ENCODE measurements at places on chromosomes 13 and 19.
A peak's percentile ranks its signal among the peaks of the same experiment; 100 is the strongest.

DNA sequence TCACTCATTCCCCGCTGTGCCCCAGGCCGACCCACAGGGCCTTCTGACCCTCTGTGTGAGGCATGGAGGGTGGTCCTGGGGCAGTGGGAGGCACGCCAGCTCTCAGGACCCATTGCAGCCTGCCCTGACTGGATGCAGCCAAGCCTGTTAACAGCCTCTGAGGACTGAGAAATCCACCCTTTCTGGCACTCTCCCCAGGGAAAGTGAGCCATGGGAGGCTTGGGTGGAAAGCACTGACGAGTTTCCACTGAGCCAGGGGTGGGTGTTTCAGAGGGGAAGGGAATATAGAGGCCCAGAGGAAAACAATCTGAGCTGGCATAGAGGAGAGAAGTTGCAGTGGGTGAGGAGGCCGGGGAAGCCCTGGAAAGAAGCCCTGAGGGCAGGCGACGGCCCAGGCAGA lies 30.6 kb upstream of the SLC7A10 start:
- DNase-seq = no peak

DNA sequence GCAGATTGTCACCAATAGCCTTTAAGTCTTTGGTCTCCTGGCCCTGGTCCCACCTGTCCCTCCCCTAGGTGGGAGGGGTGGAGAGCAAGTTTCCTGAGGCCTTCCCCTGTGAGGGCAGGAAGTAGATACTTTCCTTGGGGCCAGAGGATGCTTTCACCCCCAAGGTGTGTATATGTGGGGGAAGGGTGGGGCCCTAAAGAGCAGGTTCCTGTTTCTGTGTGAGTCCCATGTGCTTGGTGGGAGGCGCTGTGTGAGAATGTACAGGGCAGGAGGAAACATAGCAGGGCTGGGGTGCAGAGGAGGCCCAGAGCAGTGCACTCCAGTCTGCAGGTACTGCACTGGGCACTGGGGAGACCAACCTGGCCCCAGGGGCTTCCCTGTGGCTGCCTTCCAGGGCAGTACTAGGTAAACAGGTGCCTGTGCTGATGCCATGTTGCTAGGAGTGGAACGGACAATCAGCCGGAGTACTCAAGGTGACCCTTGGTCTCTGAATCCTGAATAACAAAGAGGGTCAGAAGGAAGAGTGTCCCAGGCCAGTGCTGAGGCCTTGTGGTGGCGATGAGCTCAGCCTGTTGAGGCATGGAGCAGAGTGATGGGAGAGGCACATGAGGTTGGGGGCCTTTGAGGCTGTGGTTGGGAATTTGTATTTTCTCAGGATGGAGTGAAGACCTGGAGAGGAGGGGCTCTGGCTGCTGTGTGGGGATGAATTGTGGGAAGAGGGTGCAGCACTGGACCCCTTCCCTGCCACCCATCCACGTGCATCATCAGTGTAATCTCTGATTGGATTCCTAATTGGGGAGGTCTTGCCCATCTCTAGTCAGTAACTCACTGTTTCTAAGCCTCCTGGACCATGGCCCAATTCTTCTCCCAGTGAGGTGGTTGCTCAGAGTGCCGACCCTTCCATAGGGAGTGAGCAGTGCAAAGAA lies 5.1 kb downstream of the EGLN2 start:
- peak; percentile 68 for DNase-seq

GRCh38 chr13:89862691-89863036 lies 1484.8 kb upstream of the MIR17HG start:
- DNase-seq = no peak

GRCh38 chr19:30017172-30017571 lies 75.1 kb downstream of the URI1 start:
- DNase-seq = peak; percentile 3

GRCh38 chr13:98549006-98549727 lies 27.7 kb downstream of the STK24 start:
- DNase-seq = no peak

- no peak for DNase-seq
Measured at GRCh38 chr13:104198801-104199200, 1132.6 kb upstream of the SLC10A2 start.

GRCh38 chr19:5880604-5881078 lies 10.3 kb upstream of the FUT5 start:
- no peak for DNase-seq

DNA sequence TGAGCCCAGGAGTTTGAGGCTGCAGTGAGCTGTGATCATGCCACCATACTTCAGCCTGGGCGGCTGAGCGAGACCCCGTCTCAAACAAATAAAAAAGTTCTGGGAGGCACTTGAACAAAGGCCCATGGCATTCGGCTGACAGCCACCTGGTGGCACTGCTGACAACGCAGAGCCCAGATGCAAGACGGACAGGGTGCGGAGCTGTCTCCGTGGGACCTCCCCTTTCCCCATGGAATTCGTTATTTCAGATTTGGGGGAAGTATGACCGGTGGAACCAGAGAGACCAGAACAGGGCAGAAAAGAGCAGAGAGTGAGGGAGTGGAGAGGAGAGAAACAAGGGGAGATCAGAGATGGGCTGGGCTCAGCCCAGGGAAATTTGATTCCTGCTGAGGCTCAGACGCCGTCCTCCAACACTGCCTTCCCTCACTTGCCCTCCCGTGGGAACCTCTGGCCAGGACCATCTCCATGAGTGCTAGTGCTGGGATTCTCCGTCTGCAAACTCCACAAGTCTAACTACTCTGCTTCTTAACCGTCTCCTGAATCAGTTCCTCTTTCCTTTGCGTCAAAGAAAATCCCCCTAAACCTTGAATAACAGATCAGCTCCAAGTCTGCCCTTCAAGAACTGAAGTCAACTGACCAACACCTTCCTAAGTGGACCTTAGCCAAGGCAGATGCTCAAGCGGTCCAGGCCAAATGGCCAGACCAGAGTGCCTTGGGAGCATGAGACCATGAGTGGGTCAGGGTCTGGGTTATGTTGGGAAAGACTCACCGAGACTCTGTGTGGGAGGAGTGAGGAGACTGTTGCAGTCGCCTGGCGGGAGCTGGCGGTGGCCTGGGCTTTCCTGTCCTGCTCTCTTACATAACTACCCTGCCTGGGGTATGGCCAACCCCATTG lies 11.9 kb upstream of the ATF5 start:
- no peak for DNase-seq

DNA sequence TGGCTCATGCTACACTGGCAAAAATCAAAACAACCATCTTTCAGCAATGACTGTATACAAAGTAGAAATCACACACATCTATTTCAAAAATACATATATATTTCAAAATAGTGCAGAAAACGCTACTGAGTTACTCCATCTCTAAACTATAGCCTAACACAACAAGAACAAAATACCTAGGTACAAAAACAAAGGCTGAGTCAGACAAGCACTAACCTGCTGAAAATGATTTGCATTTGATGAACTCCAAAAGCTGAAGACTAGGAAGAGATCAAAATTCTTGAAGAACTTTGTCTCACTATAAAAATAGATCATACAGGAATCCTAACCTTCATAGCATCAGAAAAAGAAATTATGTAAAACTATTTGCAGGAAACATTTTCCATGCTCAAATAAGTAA lies 381.6 kb downstream of the EFNB2 start:
- no peak for DNase-seq

Data from GM20000 (cell line).